ENCODE measurements at places on chromosomes 12 and 14.
A peak's percentile ranks its signal among the peaks of the same experiment; 100 is the strongest.

- DNase-seq = peak; percentile 60
These were observed 353.0 kb downstream of the RAD51B start for GRCh38 chr14:68172627-68173026.

GRCh38 chr12:77999074-77999715, 168.5 kb downstream of the NAV3 start:
- DNase-seq = no peak

- DNase-seq = peak; percentile 88
These were observed 559 bp upstream of the CKAP4 start for GRCh38 chr12:106248312-106248845.

DNA sequence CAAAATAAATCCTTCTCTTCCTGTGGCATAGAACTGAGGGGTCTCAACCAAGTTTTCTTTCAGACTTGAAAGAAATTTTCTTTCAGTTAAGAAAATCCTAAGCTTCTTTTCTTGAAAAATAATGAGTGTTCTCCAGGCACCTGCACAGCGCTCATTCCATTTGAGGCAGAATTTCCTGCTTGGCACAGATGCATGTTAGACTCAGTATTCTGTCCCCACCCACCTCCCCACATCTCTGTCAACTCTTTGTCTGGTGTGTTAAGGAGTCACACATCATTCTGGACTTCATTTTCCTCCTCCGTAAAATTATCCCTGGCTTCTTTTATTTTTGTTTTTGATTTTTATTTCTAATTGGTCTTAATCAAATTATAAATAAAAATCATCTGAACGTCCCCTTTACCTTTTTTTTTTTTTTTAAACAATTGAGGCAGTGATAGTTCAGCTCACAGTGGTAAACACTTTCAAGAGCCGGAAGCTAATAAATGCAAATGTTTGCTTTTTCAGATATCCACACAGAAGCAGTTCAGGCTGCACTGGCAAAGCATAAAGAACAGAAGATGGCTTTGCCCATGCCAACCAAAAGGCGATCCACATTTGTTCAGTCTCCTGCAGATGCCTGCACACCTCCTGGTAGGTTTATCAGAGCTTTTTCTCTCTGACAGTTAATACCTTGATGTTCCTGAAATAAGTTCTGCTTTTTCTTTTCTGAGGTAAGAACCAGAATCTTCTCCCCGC, 104.0 kb upstream of the ATF1 start:
- no peak for DNase-seq

DNA sequence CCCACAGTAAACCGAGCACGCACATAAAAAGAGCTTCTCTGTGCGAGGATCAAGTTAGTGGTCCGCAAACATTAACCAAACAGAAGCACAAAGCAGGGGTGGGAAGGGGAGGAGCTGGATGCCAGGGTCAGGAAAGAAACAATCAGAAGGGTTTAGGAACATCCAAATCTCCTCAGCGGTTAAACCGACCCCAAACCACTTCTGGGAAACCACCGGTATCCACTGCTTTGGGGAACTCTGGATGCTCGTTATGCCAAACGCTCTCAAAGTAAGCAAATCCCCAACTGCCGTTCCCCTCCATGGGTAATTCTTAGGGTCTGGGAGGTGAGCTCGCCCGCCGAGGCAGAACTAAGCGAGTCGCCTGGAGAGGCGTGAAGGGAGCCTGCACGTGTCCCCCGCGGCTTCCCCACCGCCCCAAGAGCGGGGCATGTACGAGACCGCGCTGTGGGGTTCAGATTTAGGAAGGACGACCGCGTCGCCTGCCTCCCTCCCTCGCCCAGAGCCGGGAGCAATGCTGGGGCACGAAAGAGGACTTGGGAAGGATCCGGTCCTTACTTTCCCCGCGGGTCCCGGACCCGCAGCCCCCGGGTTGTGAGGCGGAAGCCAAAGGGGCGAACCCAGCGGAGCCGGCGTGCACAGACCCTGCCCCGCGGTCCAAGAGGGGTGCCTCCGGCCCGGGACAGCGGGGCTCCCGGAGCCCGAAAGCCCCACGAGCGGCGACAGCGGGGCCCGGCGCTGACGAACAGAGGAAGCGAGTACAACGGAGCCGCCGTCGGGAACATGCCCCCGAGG, 711 bp downstream of the SBNO1 start:
- peak; percentile 59 for DNase-seq

DNA sequence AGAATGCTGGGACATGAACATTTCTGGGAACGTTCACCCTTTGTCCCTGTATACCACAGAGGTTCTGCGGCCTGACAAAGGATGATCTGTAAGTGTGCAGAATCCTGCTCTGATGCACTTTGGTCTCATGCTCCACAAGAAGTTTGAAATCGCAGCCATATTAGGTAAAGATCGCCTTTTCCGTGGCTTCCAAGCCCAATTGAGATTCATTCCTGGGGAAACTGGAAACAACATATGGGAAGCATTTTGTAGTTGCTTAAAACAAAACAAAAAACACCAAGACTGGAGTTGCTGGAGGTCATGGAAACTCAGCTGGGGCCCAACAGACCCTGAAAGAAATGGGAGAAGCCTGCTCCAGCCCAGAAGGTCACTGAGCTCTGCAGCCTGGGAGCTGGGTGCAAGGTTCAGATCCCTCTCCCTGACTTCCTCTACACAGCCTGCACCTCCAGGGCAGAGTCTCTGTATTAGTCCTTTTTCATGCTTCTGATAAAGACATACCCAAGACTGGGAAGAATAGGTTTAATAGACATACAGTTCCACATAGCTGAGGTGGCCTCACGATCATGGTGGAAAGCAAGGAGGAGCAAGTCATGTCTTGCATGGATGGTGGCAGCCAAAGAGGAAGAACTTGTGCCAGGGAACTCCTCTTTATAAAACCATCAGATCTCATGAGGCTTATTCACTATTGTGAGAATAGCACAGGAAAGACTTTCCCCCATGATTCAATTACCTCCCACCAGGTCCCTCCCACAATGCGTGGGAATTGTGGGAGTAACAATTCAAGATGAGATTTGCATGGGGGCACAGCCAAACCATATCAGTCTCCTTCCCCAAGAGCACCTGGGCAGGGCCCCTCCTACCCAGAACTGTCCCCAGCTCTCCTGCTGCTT, 60.8 kb upstream of the CHGA start:
- DNase-seq = no peak

GRCh38 chr14:34003691-34004090, 52.8 kb upstream of the EGLN3 start:
- no peak for DNase-seq

DNA sequence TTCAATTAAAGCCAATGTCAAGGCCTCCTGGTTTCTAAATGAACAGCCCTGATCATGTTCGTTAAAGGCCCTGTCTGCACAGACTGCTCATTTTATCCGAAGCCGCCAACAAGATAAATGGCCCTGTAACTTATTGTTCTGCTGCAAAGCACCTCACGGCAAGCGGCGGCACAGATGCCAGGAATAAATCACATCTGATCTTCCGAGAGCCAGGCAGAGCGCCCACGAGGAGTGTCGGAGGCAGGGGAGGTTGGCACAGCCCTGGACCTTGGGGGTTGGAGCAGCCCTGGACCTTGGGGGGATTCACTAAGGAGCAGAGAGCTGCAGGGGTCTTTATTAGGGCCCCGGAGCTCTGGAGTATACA, 110.5 kb downstream of the SCARB1 start:
- no peak for DNase-seq

DNA sequence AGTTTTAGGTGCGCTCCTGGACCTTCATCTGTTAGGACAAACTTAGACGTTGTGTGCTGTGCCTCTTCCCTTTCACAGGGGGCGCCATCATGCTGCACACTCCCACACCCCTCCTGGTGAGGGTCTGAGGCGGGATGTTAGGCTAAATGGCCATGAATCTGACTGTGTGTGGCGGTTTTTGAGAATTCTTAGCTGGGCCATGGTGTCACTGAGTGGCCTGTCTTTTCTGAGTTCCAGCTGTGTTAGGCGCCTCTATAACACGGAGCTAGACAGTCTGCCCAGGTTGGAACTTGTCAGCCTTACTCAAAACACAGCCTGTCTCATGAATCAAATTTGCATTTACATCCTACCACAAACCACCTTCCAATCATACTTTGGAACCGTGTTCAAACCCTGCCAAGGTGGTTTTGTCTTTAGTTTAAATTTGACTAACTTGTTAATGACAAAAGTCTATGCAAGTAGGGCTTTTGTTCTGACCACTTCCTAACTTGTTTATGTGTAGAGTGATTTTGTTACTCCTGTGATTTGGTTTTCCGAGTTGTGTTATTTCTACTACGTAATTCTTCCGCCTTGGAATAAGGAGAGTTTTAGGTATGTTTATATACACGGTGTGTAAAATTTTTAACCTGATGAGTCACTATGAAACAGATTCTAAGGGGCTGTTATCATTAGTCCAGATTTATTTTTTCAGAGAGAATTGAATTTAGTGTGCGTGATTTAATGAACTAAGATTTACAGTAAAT, 19.6 kb downstream of the ACVR1B start:
- DNase-seq = peak; percentile 52

DNA sequence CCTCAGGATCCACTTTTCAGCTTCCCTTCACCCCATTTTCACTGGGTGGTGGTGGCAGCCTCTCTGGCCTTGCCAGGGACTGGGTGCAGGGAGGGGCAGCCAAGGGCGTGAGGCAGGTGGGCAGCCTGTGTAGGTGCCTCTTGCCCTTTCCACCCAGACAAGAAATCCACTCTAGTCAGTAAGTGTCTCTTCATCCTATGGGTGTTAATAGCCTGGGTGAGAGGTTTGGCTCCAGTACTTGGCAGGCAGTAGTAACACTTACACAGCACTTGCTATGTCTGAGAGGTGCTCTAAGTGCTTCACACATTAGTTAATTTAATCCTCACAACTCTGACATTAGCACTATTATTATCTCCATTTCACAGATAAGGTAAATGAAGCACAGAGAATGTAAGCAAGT, 171.9 kb downstream of the EMP1 start:
- DNase-seq = no peak

DNA sequence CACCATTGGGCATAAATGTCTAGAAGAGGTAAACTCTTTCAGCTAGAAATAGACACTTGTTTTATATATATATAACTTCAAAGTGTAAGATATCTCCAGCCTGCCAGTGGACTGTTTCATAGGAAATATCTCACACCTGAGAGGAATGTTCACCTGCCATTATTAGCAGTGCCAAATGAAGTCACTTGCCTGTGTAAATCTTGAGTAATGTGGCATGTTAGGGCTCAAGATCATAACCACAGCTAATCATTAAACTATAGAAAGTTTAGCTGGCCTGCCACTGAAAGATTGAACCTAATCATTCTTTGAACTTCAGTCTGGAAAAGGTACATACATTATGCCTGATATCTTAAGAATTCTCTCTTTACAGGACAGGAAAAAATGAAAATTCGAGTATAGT, 25.5 kb upstream of the KCNJ8 start:
- no peak for DNase-seq

DNA sequence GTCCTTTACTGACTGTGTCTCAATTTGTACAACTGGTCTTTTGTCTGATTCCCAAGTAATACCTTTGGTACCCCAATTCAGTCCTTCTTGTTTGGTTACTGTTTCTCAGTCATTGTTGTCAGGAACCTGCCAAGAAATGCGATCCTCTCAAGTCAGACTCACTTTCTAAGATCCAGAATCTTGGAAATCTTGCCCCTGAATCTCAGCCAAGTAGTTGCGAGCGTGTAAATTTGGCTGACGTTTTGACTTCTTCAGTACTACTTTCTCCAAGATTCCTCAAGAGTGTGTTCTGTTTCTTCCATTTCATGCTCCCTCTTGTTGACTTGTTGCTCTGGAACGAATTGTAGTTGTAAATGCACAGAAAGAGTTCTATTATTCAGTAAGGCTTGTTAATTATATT, 114.0 kb downstream of the MSRB3 start:
- no peak for DNase-seq

- DNase-seq = no peak
These were observed 123.6 kb downstream of the SCN8A start for GRCh38 chr12:51714666-51715065.

DNA sequence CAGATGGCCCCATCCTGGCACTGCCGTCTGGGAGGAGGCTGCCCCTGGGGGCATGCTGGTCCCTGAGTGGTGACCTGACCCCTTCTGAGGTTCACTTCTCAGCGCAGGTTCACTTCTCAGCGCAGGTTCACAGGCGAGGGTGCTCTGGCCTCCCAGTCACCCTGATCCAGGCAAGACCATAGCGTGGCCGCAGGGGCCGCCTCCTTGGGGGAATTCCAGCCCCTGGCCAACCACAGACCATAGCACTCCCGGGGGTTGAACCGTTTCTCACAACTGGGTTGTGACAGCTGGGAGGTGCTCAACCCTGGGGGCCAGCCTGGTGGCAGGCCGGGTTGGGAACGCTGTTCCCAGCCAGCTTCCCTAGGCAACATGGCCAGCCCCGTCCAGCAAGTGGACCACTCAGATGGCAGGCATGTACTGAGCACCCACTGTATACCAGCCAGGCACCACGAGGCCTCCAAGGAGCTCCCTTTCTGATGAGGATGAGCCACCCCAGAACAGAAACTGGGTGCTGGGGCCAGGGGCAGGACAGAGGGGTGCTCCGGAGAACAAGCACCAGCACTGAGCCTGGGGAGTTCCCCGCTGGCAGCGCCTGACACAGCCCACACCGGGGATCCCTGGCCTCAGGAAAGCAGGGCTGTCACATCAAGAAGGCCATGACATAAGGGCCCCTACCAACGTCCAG, 28.3 kb upstream of the ZFP36L1 start:
- DNase-seq = no peak

DNA sequence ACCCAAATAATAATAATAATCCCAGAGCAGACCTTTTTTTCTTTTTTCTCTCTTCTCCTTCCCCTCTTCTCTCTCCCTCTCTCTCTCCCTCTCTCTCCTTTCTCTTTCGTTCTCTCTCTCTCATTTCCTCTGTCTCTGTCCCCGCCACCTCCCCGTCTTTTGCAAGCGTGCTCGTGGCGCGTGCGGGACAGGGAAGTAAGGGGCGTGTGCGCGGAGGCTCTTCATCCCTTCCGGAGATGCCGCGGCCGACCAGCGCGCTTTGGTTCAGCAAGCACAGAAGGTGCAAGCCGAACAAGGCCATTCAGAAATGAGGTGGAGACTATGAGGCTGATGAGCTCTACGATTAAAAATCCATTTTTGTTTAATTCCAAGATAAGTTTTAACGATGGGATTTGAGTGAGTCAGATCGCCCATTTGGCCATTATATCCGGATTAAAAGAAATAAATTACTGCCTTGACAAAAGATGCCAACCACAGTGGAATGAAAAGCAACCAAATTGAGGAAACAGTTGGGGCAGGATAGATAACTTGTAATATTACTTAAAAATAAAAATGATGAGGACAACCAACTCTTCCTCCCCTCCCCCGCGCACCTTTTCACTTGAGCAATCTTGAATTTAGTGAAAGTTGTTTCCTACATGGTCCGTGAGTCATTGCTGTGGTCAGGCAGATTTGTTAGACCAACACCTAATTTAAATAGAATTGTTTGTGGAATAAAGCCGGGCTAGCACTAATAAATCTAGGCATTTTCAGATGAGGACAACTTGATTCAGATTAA, 1.2 kb upstream of the AMIGO2 start:
- DNase-seq = peak; percentile 66

- peak; percentile 28 for DNase-seq
These were observed 8.6 kb downstream of the TC2N start for GRCh38 chr14:91858536-91859275.

DNA sequence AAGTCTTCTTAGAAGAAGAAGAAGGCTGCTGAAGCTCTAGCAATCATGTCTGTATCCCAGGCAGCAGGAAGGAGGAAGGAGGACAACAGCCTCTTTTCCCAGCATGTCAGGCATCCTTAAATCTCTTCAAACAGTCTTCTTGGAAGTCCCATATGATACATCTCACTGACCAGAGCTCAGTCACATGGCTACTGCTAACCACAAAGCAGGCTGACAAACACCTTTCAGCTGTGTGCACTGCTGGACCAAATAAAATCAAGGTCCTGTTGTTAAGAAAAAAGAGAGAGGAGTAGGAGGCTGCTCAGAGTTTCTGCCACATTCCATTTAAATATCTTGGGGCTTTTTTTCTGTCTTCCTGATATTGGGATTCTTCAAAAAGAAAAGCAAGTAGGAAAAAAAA, 203.4 kb upstream of the PELI2 start:
- no peak for DNase-seq

Measured in eye (tissue), 1 donor.